ENCODE measurements at places on chromosomes 1 and 21.

DNA sequence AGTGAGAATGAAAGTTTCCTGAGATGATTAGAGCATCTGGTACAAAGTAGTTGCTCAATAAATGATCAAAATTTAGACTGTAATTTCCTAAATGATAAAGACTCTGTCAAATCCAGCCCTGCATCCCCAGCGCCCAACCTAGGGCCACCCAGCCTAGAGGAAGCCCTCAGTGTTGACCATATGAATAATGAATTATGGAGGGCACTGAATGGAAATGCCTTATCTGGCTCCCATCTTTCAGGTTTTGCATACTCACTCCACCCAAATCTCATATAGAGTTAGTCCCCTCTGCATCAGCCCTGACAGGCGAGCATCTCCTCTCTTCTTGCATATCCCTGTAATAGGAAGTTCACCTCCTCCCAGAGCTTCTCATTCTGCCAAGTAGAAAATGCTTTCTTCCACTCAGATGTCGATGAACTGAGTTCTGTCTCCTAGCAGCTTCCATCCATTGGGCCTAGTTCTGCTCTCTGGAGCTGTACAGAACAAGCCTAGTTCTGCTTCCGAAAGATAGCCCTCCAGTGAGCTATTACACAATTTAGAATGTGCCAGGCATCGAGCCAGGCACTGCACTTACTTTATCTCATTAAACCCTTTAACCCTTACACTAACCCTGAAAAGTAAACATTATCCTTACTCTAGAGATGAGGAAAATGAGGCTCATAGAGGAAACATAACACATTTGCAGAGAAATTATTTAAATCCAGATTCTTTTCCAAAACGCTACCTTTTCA is 20.9 kb downstream of the COA7 start:
- no peak for DNase-seq

GRCh38 chr1:24089027-24089742 is 22.8 kb downstream of the MYOM3 start:
- no peak for DNase-seq

GRCh38 chr1:88892357-88892877 is 1.1 kb upstream of the GTF2B start:
- no peak for DNase-seq

GRCh38 chr21:38819719-38820159 is 14.0 kb downstream of the ETS2 start:
- DNase-seq: no peak

DNA sequence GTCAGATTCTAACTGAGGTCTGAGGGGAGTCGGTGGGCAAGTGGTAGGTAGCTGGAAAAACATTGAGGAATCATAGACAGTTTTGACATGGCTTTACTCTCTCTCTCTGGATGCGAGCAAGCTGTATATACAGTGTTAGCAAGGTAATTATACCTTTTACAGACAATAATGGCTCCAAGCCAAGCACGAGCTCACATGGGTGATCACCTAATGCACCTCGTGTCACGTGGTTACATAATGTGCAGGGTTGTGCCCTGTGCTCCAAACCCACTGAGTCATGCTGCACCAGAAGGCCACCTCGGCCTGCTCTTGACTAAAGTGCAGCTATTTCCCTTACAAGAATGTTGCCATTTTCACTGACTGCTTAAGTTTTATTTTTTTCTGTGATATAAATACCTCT is 7.6 kb upstream of the CLCA2 start:
- DNase-seq: no peak

- DNase-seq: no peak
These were observed 11.1 kb downstream of the PRXL2B start for GRCh38 chr1:2597441-2598328.

DNA sequence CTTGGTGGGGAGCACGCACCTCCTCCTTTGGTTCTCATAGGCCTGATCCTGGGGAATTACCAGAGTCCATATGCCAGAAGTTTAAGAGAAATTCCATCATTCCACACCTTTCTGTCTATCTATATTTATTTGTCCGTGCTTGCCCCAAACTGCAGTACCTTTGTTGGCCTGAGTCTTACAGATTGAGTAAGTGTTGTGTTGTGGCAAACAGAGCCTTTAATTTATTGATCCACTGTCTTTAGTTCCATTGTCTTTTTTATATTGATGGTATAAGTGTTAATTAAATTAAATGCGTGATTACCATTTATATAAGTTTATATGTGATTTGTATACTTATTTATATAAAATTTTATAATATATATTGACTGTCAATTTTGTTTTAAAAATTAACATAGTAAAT is 4.9 kb downstream of the SH3BGR start:
- DNase-seq: no peak

- no peak for DNase-seq
These were observed 275.5 kb upstream of the FMN2 start for GRCh38 chr1:239816081-239816782.

DNA sequence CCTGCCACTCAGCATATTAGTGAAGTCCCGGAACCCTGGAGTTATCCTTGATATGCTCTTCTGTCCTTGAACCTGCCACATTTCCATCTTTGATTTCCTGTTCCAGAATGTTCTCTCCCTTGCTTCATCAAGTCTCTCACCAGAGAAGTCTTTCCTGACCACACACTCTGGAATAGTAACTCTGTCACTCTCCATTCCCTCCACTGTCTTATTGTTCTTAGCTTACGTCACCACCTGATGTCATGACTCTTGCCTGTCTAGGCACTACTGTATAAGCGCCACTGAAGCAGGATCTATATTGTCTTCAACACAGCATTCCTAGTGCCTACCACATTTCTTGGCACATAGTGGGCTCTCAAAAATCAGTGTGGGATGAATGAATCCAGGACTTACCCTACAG is 65.4 kb upstream of the SMYD2 start:
- DNase-seq: no peak

DNA sequence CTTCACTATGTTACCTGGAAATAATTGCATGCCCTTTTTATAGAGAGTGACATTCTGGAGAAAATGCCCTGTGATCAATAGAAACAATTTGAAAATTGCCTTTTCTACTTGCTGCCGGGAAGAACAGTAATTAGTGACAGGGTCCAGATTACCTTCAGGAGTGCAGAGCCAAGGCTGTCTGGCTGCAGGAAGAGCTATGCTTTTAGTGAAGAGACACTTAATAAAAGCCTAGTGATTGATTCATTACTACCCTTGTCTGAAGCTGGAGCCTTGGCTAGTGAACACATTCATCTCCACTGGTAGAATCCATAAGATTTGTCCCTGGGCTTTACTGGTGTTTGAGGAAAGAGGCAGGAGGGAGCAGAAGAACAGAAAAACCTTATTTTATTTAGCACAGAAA is 12.9 kb upstream of the DNASE2B start:
- no peak for DNase-seq

DNA sequence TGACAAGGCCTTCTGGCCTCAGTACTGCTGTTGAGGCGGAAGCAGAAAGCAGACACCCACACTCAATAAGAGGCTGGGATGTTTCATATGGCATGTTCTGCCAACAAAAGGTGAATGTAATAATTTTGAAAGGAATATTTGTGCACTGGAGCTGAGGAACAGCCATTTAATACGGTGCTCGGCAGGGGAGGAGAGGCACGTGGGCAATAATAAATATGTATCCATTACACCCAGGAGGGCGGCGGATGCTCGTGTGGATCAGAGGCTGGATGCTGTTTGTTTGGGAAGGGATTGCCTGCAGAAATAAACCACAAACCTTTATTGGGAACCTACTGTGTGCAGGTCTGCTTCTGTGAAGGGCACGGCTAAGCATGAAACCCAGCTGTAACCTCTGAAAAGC is 92.0 kb downstream of the VWA5B1 start:
- DNase-seq: no peak

Measured in stimulated activated naive B cell treated with anti-CD40 and anti-IgM and Interleukin-4, amounts not matched to agents 10 μg/mL and 1 μg/mL and 100 μg/mL, for 72 hours (primary cell).